ENCODE measurements at places on chromosomes 2 and 18.

DNA sequence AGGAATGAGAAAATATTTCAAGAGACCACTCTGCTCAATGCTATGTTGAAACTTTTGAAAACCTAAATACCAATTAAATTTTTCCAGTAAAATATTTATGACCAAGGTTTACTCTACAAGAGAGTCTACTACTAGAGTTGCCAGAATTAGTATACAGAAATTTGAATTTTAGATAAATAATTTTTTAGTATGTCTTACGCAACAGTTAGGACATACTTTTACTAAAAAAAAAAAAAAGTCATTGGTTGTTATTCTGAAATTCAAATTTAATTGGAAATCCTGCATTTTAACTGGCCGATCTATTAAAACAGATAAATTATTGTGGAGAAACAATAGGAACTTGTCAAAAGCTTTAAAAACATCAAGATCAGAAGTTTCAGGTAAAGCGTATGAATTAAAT lies 49.1 kb upstream of the TMEM200C start:
- no peak for DNase-seq

DNA sequence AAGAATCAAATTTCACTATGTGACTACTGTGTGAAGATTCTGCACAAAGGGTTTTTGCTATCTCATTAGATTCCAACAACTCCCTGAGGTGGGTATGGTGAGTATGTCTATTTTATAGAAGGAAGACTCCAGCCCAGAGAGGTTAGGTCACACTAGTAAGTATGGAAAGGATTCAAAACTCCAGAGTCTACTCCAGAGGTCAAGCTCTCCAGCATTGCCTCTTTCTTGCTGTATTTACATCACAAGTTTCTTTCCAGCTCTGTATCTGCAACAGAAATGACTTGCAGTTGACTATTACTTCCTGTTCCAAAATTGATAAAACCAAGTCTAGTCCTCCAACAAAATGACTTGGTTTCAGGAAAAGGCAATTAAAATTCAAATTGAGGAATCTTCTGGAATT lies 2.1 kb downstream of the COL4A4 start:
- DNase-seq, result no peak

DNA sequence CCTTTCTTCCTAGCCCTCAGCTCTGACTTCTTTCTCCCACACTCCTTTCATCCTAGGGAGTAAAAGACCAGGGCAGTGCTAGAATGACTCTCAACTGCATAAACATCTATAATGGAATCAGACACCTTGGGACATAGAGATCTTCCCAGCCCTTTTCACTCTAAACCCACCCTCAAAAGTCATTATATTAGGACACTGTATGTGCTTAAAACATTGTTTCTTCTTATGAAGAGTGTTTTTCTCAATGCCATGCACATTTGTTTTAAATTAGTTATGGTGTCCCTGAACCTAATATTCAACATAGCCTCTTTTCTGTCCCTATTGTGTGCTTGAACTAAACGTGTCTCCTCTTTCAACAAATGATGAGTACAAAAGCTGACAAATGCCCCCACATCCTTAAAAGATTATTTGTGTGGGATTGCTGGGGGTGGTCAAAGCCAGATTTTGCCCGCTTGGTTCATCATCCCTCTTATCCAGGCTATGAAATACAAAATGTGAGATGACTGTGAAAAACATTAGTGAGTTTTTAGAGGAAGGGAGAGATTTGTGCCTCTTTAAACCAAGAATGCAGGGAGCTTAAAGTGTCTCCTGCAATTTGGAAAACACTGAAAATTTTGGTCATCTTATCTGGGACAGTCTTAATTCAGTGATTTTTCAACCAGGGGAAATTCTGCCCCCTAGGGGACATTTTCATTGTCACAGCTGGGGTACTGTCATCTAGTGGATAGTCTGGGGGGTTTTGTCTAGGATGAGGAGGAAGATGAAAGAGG lies 29.0 kb downstream of the SERPINB5 start:
- no peak for DNase-seq

- DNase-seq, result no peak
Observed at GRCh38 chr2:219425238-219426067, 7.3 kb downstream of the DES start.

DNA sequence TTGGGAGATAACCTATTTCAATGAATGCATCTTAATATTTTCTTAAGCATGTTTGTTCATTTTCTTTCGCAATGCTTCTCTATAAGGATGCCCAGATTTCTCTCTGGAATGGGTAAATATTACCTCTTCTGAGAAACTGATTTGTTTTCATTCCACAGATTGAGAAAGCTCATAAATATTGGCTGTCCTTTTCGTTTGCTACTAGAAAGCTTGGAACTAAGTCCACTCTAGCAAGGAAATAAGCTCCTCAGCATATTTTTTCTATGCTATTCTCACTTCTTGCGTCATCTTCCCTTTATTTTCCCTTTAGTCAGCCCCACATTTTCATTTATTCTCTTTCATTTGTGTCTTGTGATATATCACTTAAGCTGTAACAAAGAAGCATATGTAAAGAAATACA lies 76.3 kb downstream of the ANTXR1 start:
- no peak for DNase-seq

DNA sequence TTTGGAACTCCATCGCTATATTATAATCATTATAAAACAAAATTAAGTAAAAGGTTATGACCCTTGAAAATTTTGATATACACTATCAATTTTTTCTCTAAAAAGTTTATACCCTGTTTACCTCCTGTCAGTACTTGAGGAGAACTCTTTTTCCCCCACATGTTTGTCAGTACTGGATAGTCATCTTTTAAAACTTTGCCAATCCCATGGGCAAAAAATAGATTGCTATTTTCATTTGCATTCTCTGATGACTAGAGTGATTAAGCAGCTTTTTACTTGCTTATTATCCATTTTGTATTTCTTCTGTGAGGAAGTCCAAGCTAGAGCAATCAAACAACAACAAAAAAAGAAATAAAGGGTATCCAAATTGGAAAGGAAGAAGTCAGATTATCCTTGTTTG lies 76.4 kb downstream of the DGKD start:
- no peak for DNase-seq

- DNase-seq, result no peak
Observed at GRCh38 chr18:9578306-9578705, 36.1 kb downstream of the PPP4R1 start.
